Activated T-helper 1 cell treated with anti-CD3 and anti-CD28 coated beads, Interleukin-12 subunit alpha, Interleukin-12 subunit beta, Interleukin-2, Interleukin-4 antibody, amounts not matched to agents 30 ng/mL and 10 ng/mL and 1 ng/mL, durations not matched to agents 14 hours and 24 hours and 36 hours (primary cell): ENCODE measurements at places on chromosomes 5 and 9. TPM values are rescaled to one million over a fixed set of nuclear protein-coding genes. Genes with fewer than 3 reads are reported as not detected.

- H3K27me3 ChIP-seq, result peaks cover 67% of the 10 kb centered on the region
- peak; percentile 14 for DNase-seq
These were observed 623 bp upstream of the TRIM36 start for GRCh38 chr5:115170134-115170928.

- H3K4me1 ChIP-seq, result peaks cover 18% of the 10 kb centered on the region
- no peak overlapping the region for H3K27ac ChIP-seq
- H3K36me3 ChIP-seq, result no peaks in the 10 kb centered on the region
- DNase-seq, result peak; percentile 59
- peaks cover 2% of the 10 kb centered on the region for H3K27me3 ChIP-seq
These were observed 29.8 kb upstream of the HMCN2 start for GRCh38 chr9:130235558-130236435.

DNA sequence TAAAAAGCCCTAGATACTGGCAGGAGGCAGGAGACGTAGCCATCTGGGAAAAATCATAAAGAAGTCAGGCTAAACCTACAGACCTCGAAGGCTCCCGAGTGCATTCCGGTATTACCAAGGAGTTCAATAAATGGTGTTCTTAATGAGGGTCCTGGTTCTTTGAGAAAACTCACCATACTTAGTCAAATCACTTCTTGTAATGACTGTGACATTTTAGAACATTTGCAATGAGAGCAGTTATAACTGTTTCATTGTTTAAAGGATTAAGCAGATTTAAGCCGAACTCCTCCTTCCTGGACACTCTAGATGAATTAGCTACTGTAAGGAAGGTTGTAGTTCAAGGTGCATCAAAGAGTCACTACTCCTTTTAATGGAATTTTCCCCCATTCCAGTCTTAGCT is 67.8 kb downstream of the EFNA5 start:
- no peak overlapping the region for H3K27ac ChIP-seq
- no peak overlapping the region for H3K4me3 ChIP-seq
- no peak for DNase-seq

DNA sequence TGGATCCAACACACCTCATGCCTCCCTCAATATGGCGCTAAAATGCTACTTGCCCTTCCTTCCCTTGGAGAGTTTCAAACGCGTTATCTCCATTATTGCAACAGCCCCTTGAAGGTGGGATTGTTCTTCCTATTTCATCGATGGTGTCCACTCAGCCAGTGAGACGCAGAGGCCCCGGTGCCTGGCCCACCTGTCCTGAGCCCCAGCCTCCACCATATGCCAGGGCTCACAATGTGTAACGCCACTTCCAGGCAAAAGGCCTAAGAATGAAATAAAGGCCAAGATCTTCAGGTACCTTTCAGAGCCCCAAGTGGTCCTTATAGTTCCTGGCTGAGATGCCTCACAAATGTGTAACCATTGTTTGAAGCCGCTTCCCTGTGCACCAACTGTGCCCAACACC is 170.7 kb upstream of the PHYKPL start:
- peaks cover 2% of the 10 kb centered on the region for H3K27me3 ChIP-seq
- DNase-seq, result no peak
- no peak overlapping the region for H3K4me3 ChIP-seq
- no peaks in the 10 kb centered on the region for H3K36me3 ChIP-seq

GRCh38 chr9:94918038-94918753 is 191.7 kb downstream of the AOPEP start:
- H3K27me3 ChIP-seq, result no peaks in the 10 kb centered on the region
- H3K27ac ChIP-seq, result no peak overlapping the region
- H3K36me3 ChIP-seq, result no peaks in the 10 kb centered on the region
- H3K4me1 ChIP-seq, result no peaks in the 10 kb centered on the region

GRCh38 chr9:124788542-124789217 is 11.7 kb downstream of the OLFML2A start:
- H3K4me3 ChIP-seq, result no peak overlapping the region
- no peaks in the 10 kb centered on the region for H3K4me1 ChIP-seq
- H3K27ac ChIP-seq, result no peak overlapping the region
- no peak for DNase-seq
- H3K27me3 ChIP-seq, result peaks cover 10% of the 10 kb centered on the region
- no peaks in the 10 kb centered on the region for H3K36me3 ChIP-seq

GRCh38 chr5:175378444-175379028 is 65.4 kb downstream of the DRD1 start:
- H3K4me1 ChIP-seq, result no peaks in the 10 kb centered on the region
- no peaks in the 10 kb centered on the region for H3K36me3 ChIP-seq
- no peak overlapping the region for H3K27ac ChIP-seq
- H3K27me3 ChIP-seq, result peaks cover 15% of the 10 kb centered on the region
- H3K4me3 ChIP-seq, result no peak overlapping the region

DNA sequence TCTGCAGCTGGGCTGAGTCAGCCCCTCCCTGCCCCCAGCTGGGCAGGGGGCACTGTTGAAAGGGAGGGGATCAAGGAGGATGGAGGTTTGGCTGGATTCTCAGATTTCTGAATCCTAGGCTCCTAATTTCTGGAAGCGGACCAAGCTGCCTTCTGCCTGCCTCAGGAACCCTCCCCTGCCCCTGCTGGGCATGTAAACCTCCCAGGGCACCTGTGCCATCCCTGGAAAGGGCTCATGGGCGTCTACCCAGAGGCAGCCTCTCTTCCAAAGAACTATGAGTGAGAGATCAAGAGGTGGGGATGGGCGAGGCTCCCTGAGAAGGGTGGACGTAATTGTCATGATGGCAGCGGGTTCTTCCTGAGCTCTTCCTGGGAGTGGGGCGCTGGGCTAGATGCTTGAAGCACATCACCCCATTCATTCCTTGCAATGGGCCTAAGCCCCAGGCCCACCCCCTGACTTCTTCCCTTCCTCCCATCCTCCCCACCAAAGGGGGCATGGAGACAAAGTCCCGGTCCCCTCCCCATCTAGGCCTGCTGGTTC is 21.6 kb downstream of the CSF1R start:
- DNase-seq, result no peak
- no peak overlapping the region for H3K27ac ChIP-seq
- no peak overlapping the region for H3K4me3 ChIP-seq
- H3K27me3 ChIP-seq, result peaks cover 3% of the 10 kb centered on the region
- peaks cover 15% of the 10 kb centered on the region for H3K4me1 ChIP-seq

- H3K4me1 ChIP-seq, result peaks cover 35% of the 10 kb centered on the region
- peak overlapping the region; percentile 93 for H3K27ac ChIP-seq
- peak overlapping the region; percentile 90 for H3K4me3 ChIP-seq
- peaks cover 3% of the 10 kb centered on the region for H3K36me3 ChIP-seq
These were observed 7.1 kb upstream of the PURA start for GRCh38 chr5:140106805-140107311.

GRCh38 chr9:129623331-129623730 is 2.4 kb upstream of the C9orf50 start:
- DNase-seq, result no peak
- peaks cover 32% of the 10 kb centered on the region for H3K4me1 ChIP-seq
- peaks cover 22% of the 10 kb centered on the region for H3K27me3 ChIP-seq
- H3K27ac ChIP-seq, result no peak overlapping the region
- no peak overlapping the region for H3K4me3 ChIP-seq

DNA sequence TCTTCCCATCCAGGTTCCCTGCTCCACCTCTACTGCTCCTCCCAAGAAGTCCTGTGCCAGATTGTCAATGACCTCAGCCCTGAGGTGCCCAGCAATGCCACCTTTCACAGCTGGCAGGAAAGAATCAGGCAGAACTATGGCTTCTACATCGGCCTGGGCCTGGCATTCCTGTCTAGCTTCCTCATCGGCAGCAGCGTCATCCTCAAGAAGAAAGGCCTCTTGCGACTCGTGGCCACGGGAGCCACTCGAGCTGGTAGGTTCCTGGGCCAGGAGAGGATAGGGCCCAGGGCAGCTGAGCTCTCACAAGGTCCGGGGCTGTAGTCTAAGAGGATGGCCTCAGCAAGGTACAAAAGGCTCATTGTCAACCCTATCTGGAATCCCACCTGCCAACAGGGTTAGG is 3.1 kb downstream of the NIPAL4 start:
- peaks cover 26% of the 10 kb centered on the region for H3K36me3 ChIP-seq
- no peak overlapping the region for H3K4me3 ChIP-seq
- no peak for DNase-seq
- peaks cover 47% of the 10 kb centered on the region for H3K4me1 ChIP-seq
- H3K27me3 ChIP-seq, result peaks cover 30% of the 10 kb centered on the region

DNA sequence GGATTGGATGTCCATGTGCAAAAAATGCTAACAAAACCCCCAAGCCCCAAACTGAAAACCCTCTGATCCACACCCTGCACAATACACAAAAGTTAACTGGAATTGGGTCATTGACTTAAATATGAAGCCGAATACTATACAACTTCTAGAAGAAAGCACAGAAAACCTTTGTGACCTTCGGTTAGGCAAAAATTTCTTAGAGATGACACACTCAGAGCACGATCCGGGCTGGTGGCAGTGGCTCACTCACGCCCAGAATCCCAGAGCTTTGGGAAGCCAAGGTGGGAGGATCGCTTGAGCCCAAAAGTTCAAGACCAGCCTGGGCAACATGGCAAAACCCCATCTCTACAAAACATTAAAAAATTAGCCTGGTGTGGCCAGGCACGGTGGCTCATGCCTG is 1.8 kb upstream of the DIPK1B start:
- H3K27ac ChIP-seq, result no peak overlapping the region
- H3K27me3 ChIP-seq, result peaks cover 27% of the 10 kb centered on the region
- H3K4me1 ChIP-seq, result no peaks in the 10 kb centered on the region
- H3K4me3 ChIP-seq, result no peak overlapping the region
- DNase-seq, result no peak

GRCh38 chr9:114958844-114959235 is 28.4 kb upstream of the TNFSF8 start:
- DNase-seq, result no peak
- peak overlapping the region; percentile 92 for H3K27ac ChIP-seq
- peak overlapping the region; percentile 62 for H3K4me3 ChIP-seq
- no peaks in the 10 kb centered on the region for H3K27me3 ChIP-seq
- peaks cover 63% of the 10 kb centered on the region for H3K4me1 ChIP-seq
- H3K36me3 ChIP-seq, result peaks cover 34% of the 10 kb centered on the region

DNA sequence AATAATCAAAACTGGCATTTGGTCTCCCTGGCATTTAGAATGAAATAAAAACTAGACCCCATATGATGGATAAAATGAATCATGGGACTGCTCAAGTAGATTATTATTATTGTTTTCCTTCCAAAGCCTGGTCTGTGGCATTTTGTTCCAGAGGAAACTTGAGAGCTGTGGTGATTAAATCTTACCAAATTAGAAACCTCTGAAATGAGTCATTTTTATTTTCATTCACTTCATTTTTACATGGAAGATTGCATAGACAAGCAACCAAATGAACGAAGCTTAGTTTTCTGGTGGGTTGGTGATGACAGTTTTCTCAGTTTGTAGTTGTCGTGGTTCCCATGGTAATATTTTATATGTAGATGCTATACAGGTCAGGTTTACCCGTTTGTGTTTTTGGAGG is 23.4 kb downstream of the PAM start:
- H3K36me3 ChIP-seq, result peaks cover 17% of the 10 kb centered on the region
- peak overlapping the region; percentile 85 for H3K27ac ChIP-seq
- no peaks in the 10 kb centered on the region for H3K27me3 ChIP-seq
- no peak for DNase-seq
- H3K4me1 ChIP-seq, result peaks cover 73% of the 10 kb centered on the region

DNA sequence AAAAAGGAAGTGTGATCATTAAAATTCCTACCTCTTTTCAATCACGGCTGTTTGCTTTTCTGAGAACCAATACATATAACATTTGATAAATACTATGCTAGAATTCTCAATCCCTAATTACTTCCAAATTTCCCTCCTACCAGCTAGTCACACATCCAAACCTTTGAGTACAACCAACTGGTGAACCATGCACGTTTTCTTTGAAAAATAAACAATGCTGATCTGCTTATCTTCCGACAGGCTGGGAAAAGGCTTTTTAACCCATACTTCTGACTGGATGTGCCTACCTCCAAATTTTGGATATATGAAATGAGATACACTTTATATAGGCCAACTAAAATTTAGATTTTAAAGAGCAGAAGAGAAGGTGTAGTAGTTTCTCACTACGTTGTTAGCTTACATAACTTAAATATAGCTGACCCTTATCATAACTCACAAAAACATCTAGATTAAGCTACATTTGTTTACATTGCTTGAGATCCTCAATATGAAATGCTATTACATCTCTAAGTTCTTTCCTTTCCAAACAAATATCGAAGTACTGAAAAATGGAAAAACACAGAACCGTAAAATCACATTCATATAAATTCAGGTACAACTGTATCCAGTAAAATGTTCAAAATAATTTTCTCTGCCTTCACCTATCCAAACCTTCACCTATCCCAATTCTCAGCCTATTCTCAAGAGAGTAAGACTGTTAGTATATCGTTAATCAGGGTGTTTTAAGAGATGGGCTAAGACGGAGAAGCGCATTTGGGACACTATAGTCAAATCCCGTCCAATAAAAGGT is 2.1 kb downstream of the NR3C1 start:
- no peak for DNase-seq
- peaks cover 38% of the 10 kb centered on the region for H3K36me3 ChIP-seq

- no peaks in the 10 kb centered on the region for H3K36me3 ChIP-seq
- DNase-seq, result no peak
- H3K4me3 ChIP-seq, result no peak overlapping the region
- H3K4me1 ChIP-seq, result no peaks in the 10 kb centered on the region
- H3K27me3 ChIP-seq, result peaks cover 7% of the 10 kb centered on the region
These were observed 75.7 kb upstream of the GLIS3 start for GRCh38 chr9:4375424-4376200.

GRCh38 chr9:137351781-137352501 is 49.9 kb upstream of the NRARP start:
- H3K36me3 ChIP-seq, result no peaks in the 10 kb centered on the region
- H3K4me3 ChIP-seq, result no peak overlapping the region
- no peak overlapping the region for H3K27ac ChIP-seq
- no peaks in the 10 kb centered on the region for H3K4me1 ChIP-seq
- no peak for DNase-seq

DNA sequence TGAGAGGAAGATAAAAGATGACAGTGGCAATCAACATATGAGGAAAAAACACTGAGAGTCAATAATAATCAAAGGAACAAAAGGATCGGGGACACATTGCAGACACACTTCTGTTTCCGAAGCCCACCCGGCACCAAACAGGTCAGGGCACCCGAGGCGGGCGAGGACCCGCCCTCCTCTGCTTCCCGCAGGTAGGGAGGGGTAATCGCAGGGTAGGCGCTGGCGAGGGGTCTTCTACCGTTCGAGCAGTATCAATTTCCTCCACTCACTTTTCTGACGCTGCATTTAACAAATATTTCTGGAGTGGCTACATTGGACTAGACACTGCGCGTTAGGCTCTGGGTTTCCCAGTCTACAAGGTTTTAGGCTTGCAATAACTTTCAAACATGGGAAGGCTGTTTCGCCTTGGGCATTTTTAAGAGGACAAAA is 1.3 kb downstream of the TXN start:
- H3K4me1 ChIP-seq, result peaks cover 64% of the 10 kb centered on the region
- peaks cover 2% of the 10 kb centered on the region for H3K27me3 ChIP-seq
- H3K27ac ChIP-seq, result peak overlapping the region; percentile 100
- no peak for DNase-seq
- H3K36me3 ChIP-seq, result peaks cover 31% of the 10 kb centered on the region

- H3K4me1 ChIP-seq, result peaks cover 29% of the 10 kb centered on the region
- H3K27me3 ChIP-seq, result peaks cover 78% of the 10 kb centered on the region
- peak overlapping the region; percentile 65 for H3K4me3 ChIP-seq
These were observed 221.2 kb downstream of the MEF2C start for GRCh38 chr5:88661806-88662207.

- H3K4me3 ChIP-seq, result peak overlapping the region; percentile 3
- peak overlapping the region; percentile 16 for H3K27ac ChIP-seq
- peaks cover 40% of the 10 kb centered on the region for H3K4me1 ChIP-seq
- DNase-seq, result no peak
These were observed 66.9 kb upstream of the PLPP1 start for GRCh38 chr5:55601628-55602027.

The HTR4 gene
- total RNA-seq, result not detected in 2 replicates

The LURAP1L gene
- not detected in 2 replicates for total RNA-seq

The CDKN2A gene
- 5.0 and 5.4 TPM in 2 replicates for total RNA-seq

The CYLC2 gene
- total RNA-seq, result not detected in 2 replicates

The FOXI1 gene
- total RNA-seq, result not detected in 2 replicates

The MARCOL gene
- not detected in 2 replicates for total RNA-seq

The ORM2 gene
- not detected in 2 replicates for total RNA-seq

The ANGPTL2 gene
- total RNA-seq, result not detected in 2 replicates
